Hematopoietic multipotent progenitor cell (in vitro differentiated cells): ENCODE measurements at places on chromosomes 4 and X.
A peak's percentile ranks its signal among the peaks of the same experiment; 100 is the strongest.

DNA sequence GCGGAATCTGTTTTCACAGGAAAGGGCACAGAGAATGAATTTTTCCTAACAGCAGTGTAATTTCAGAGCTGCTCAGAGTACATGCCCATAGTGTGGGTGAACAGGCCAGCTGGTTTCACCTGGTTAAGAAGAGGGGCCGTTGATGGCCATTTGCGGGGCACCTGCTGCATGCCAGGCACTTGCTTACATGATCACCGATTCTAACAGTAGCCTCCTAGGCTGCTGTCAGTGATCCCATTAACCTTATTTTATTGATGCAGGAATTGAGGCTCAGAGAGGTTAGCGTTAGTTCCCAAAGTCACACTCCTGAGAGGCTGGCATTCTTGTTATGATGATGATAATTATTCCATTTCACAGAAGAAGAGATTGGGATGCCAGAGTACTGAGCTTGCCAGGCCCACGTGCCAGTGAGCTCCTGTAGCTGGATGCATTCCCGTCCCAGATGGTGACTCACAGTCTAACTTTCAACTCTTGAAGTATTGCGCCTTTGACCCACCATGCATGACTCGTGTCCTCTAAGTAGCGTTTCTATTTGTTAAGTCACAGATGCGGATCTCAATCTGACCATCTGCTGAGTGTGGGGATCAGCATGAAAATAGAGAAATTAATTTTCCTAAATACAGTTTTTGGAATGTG, 76.5 kb downstream of the PSAPL1 start:
- no peak for DNase-seq

GRCh38 chrX:72304877-72305276, 837 bp downstream of the CITED1 start:
- DNase-seq: no peak

DNA sequence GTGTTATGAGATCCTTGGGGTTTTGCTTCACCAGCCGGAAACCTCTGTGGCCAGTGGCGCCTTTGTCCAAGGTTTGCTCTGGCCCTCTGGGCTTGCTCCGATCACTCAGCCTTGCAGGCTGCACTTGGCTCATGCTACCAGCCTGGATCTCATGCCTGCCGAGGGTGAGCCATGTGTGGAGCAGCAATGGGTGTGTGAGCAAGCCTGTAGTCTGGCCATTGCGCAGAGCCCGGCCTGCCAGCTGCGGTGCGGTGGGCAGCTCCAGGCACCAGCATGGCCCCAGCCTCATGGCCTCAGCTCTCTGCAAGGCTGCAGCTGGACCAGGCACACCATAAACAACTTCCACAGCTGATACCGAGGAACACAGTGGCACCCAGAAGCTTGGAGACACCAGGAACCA, 17.8 kb downstream of the SULT1B1 start:
- no peak for DNase-seq

DNA sequence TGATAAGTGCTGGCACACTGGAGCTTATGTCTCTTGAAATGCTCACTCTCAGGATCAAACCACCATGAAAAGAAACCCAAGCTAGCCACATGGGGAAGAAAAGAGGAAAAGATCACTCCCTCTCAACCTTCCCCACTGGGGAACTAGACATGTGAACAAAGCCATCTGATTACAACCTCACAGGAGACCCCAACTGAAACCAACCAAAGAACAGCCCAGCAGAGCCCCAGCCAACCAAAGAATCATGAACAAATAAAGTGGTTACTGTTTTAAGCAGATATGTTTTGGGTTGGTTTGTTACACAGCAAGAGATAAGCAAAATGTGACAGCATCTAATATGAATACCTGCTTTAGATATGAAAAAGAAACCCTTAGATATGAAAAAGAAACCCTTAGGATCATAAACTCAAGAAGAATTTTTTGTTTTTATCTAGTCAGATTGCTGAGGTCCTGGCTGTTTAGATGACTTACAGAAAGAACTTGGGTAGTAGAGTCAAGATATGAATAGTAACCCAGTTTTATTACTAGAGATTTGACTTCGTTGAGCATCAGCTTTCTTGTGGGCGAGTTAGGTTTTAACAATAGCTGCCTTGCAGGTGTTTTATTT, 23.7 kb upstream of the TLR7 start:
- no peak for DNase-seq

GRCh38 chr4:127783955-127784770, 2.0 kb downstream of the HSPA4L start:
- DNase-seq: no peak

DNA sequence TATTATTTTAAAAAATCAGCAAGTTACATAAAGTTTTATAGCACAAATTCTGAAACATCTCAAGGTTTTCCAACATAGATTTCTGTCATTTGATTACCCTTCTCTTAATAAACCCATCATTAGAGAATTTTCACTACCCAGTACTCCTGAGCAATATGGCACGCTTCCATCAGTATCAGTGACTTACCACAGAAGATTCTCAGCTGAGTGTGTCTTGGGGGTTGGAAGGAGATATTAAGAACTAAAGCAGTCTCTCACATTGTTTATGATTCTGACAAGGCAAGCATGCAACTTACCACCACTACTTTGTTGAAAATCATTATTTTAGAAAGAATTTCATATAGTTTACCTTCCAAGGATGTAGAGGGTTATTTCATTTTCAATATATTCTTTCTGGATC, 67.7 kb downstream of the INPP4B start:
- DNase-seq: no peak

DNA sequence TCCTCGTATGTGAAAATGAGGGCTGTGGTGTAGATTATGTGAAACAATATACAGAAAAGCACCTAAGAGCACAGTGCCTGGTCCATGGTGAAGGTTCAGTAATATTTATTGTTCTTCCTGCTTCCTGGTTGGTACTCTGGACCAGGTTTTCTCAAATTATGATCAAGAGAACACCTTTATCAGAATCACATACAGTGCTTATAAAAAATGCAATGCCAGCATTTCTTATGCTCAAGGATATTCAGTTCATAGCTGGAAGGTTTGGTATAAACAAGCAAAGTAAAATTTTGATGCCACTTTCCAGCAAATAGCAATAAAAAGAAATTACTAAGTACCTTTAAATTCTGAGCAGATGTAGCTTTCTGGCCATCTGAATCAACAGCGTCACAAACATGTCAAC, 1412.4 kb downstream of the RPA4 start:
- no peak for DNase-seq

DNA sequence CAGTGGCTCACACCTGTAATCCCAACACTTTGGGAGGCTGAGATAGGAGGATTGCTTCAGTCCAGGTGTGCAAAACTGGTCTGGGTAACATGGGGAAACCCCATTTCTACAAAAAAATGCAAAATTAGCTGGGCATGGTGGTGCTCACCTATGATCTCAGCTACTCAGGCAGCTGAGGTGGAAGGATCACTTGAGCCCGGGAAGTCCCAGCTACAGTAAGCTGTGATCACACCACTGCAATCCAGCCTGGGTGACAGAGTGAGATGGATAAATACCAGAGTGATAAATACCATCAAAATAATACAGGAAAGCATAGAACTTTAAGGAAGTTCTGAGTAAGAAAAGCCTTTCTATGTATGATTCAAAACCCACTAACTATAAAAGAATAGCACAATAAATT, 52.8 kb downstream of the LRBA start:
- no peak for DNase-seq

GRCh38 chr4:25838526-25838925, 24.3 kb downstream of the SEL1L3 start:
- no peak for DNase-seq

DNA sequence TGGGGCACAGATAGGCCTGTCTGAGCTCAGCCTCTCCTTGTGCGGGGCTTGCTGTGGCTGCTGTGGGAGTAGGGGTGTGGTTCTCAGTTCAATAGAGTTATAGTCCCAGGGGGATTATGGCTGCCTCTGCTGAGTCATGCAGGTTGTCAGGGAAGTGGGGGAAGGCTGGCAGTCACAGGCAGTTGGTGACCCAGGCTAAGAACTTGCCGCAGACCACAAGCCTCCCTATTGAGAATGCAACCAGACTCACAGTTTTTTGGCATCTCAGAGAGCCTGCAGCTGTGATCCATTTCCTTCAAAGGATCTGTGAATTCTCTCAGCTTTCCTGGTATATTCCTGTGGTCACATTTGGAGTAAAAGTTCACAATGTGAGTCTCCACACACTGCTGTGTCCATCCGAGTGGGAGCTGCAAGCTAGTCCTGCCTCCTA, 364.9 kb downstream of the ZNF674 start:
- no peak for DNase-seq

GRCh38 chr4:2363056-2363721, 55.3 kb downstream of the ZFYVE28 start:
- no peak for DNase-seq

DNA sequence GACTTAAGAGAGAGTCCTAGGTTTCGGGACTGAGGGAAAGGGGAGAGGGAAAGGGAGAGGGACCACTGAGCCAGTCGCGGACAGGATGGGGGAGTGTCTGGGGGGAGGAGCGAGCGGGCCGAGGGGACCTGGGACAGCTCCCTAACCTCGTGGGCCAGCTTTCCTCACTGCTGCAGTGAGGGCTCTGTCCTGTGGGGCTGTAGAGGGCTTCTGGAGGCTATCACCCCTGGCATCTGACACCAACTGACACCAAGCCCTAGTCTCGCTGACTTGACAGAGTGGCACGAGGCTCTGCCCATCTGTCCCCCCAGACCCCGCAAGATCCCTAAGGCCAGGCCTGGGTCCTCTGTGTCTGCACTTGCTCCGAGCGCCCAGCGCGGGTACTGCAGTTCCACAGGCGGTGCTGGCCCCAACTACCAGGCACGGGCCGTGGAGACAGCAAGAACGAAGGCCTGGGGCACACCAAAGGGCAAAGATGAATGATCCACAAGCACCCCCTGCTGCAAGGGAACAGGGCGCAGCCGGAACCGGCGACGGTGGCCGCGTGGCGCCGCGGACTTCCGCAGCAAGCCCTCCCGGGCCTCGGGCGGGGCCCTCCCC, 465 bp downstream of the HAUS7 start:
- peak; percentile 52 for DNase-seq
